ENCODE measurements at places on chromosomes 6 and 20.

DNA sequence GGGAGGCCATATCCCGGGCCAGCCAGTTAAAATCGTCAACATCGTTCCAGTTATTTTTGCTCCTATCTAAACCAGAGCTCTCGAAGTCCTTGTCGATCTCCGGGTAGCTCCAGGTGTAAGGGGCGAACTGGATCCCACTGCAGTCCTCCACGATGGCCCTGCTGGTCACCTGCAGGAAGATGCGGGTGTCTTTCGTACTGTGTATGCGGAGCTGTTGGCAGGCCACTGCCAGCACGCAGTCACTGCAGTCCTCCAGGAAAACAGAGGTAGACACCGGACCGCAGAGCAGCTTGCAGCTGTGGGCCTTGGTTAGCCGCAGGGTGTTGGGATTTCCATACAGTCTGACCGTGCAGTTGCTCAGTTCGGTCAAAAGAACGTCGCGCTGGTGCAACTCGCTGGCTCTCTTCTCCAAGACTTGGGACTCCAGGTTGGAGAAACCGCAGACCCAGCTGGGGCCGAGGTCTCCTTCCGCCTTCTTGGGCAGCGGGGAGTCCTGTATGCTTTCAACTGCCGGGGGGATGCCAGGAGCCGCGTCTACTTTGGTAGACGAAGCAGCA lies 742 bp downstream of the TBCC start:
- DNase-seq = no peak

DNA sequence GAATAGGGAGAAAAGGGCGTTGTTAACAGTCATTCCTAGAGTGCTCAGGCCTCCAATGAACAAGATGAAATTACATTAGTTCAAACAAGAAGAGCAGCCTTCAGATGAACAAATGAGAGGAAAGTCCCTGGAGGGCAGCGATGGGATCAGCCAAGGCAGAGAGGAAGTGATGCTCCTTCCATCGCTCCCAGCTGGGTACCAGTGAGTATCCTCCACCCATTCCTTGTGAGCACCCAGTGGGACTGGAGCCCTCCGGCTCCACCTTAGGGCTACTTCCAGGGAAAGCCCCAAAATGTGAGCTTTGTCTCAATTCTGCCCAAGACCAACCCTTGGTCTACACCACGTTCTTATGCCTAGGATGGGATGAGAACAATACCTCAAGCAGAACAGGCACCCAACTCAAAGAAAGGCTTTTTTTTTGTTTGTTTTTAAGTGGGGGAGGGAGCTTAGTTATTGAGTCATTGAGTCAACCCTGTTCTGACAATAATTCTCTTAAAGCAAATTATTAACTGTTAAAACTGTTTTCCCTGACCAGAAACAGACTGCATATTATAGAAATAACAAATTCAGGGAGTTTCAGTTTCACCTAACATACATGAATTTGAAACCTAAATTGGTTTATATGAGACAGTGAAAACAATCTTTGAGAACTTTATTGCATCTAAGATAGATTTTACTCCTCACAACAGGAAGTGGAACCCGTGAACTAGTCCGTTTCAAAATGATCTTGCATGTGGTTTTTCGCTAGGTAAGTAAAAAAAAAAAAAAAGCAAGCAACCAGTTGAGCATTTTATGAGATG lies 106.9 kb downstream of the IPCEF1 start:
- no peak for DNase-seq

DNA sequence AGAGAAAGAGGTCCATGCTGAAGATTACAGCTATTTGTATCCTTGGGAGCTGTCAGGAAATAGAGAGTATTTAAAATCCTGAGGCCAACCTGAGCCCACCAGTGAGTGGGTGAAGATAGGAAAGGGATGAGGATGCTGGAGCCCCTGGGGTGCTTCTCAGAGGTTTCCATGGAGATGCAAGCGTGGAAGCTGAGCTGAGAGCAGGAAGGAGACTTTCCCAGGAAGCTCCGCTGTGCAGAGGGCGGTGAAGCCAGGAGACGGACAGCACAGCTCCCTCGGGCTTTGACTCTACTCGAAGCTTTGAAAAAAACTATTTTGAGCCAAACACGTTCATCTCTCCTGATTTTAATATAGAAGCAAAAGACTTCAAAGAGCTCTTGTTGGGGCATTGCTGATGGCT lies 222.1 kb downstream of the SMOC2 start:
- DNase-seq = no peak

DNA sequence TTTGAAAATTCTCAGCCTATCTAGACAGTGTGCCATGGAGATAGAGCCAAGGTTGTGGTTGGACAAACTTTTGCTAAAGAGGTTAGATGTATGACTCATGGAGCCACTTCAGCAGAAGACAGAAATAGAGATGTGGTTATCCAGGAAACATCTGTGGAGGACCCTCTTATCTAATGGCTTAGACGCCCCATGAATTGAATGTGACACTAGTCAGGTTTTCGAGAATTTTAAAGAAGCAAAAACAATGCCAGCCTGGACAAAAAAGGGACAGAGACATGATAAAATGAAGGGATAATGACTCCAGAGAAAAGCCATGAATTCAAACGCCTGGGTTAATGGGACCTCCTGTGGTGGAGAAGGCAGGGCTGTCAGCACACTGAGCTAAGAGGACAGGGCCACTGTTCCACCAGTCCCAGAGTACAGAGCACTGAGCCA lies 280.5 kb downstream of the CLVS2 start:
- no peak for DNase-seq

DNA sequence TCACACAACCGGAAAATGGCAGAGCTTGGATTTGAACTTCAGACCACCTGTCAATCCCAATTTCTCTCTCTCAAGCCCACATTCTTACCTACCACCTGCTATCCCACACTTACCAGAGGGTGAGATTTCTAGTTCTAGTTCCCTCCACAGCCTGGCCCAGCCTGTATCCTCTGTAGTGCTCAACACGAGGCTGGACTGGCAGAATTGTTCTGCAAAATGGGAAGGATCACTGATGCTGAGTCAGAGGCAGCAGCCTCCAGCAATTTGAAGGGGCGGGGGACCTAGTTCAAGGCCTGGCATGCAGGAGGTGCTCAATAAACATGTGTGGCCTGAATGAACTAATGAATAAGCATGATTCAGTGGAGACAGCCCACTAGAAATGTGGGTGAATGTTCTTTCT lies 53.6 kb upstream of the TTPAL start:
- no peak for DNase-seq

DNA sequence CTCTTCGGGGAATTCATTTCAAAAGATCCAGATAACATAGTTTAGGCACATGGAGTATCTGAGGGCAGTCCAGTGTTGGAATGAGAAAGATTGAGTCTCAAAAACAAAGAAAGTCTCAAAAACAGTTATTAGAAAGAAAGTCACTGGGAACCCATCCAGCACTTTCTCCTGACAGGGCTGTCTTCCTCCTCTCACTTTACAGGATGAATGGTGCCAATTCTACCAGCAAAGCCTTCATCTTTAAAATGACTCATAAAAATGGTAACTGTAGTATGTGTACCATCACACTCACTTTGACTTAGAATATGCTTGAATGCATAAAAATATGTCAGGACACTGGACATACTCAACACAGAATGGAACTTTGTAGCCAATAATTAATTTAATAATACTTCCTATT lies 71.3 kb downstream of the SLC22A3 start:
- no peak for DNase-seq

DNA sequence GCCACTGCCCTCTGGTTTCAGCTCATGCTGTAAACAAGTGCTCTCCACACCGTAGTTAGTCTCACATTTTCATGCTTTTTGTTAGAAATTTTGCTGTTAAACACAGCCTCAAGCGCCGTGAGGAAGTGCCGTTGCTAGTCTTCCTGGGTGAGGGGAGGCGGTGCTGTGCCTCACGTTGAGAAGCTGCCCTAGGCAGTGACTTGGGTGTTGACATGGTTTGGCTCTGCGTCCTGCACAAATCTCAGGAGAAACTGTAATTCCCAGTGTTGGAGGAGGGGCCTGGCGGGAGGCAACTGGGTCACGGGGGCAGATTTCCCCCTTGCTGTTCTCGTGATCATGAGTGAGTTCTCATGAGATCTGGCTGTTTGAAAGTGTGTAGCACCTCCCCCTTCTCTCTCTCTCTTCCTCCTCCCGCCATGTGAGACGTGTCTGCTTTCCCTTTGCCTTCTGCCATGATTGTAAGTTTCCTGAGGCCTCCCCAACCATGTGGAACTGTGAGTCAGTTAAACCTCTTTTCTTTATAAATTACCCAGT lies 95.8 kb downstream of the ERMARD start:
- no peak for DNase-seq

DNA sequence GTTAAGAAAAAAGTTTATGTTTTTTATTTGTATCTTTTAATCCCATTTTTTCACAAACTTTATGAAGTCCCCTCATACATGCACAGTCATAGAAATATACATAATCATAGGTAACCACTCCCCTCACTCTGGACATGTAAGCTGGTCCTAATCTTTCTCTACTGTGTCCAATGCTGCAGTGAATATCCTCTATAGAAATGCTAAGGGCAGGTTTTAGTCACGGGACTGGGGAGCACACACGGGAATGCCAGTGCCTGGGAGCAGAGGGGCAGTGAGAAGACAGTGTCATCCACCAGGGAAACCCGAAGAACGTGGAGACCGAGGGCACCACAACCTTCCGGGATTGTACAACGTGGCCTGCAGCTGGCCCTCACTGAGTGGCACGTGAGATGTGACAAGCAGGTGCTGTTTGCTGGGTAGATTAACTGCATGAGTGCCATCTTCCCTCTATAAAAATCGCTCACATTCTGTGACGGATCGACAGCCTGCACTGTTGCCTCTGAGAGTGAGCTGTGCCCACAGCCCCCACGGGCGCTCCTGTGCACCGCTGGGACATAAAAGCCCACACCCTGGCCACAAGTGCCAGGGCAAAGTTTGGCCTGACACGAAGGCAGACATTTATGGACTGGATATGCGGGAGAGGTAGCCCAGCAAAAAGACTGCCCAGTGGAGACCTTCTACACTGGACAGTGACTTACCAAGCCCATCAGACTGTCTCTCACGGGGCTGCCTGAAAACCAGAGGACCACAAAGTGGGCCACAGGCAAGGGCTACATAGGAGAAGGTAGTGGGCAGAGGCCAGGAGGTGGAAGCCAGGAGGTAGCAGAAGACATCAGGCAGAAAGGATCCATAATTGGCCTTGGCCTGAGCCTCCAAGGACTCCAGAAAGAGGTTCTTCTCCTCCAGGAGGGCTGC lies 63.2 kb downstream of the FGD2 start:
- no peak for DNase-seq

DNA sequence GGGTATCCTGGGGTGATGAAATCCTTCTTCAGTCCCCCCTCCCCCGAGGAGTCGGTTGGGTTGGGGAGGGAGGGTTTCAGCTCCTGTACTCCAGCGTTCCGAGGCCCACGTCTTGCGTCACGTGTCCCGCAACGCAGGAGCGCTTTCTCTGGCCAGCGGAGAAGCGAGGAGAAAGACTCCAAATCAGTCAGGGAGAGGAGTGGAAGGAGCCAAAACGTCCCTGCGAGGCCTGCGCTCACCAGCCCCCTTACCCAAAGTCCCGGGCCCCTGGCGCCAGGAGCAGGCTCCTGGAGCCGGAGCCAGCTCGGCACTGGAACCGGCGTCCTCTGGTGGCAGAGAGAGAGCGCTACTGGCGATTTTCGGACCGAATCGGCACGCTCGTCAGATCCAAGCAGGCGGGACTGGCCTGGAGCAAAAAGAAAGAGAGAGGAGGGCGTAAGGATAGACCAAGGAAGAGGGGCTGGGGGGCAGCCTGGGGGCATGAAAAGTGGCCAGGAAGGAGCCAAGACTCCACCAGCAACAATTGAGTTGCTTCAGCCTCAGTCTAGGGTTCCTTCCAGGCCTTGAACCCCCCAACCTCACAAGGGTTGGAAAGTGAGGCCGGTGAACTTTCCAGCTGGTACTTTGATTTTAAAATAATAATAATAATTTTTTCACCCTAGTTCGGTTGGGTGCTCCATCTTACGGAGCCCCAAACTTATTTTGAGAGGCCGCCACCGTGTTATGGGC lies at the start of gene GNAS:
Gene GNAS (plus strand): TSS at position 174 of the 729 bp plus-strand sequence.
- no peak for DNase-seq

- no peak for DNase-seq
These were observed 7.4 kb downstream of the FRMD1 start for GRCh38 chr6:168071620-168072019.

DNA sequence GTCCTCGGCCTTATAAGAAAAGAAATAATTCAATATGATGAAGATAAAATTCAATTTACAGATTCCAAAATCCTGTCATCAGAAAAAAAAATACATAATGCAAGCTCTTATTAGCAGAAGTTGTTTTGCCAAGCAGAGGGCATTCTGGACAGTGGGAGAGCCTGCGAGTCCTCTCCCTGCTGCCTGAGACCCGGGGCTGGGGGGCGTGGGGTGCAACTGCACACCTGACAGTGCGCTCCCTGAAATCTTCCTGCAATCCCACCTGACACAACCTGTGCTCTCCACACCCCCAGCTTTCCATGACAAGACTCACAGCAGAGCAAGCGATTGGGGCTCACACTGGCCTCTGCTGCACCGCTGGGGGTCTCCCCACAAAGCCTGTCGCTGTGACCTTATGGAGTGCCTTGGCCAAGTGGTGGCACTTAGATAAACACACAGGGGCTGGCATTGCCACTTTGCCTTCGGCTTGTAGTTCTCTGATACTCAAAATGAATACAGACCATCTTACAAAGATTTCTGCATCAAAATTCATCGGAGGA lies 130.3 kb upstream of the PDE10A start:
- no peak for DNase-seq

DNA sequence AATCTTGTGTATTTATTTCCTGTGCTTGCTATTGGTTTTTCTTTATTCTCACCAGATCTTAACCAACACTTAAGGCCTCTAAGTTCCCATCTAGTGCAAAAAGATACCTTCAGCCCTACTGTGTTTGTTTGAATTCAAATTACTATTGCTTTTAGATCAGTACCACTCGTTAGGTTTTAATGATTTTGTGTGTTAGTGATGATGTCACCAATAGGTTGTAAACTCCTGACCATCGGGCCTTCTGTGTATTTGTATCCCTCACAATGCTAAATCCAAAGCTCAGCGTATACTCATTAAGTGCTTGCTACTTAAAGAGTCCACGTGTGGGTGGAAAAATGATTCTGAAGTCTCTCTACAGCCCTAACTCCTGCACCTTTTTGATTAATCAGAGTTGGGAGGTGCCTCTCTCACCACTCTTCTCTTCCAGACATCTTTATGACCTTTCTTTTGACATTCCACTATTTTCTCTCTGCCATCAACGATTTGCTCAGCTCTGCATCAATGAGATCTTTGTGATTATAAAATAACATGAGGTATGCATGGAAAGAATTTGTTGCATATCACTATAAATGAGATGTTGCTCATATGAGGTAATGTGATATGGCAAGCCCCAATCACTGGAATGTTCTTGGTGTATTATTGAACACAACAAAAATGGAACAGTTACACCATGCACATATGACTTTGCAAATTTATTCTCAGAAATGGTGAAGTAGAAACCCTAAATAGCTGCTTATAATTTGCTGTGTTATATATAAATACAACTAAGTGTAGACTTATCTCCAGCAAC lies 55.1 kb upstream of the LAMA2 start:
- no peak for DNase-seq

GRCh38 chr20:54668271-54669039 lies 193.1 kb downstream of the DOK5 start:
- no peak for DNase-seq
